ENCODE measurements at places on chromosomes 2 and 18.

GRCh38 chr2:55518841-55519165, 715 bp upstream of the CFAP36 start:
- peak; percentile 21 for DNase-seq

DNA sequence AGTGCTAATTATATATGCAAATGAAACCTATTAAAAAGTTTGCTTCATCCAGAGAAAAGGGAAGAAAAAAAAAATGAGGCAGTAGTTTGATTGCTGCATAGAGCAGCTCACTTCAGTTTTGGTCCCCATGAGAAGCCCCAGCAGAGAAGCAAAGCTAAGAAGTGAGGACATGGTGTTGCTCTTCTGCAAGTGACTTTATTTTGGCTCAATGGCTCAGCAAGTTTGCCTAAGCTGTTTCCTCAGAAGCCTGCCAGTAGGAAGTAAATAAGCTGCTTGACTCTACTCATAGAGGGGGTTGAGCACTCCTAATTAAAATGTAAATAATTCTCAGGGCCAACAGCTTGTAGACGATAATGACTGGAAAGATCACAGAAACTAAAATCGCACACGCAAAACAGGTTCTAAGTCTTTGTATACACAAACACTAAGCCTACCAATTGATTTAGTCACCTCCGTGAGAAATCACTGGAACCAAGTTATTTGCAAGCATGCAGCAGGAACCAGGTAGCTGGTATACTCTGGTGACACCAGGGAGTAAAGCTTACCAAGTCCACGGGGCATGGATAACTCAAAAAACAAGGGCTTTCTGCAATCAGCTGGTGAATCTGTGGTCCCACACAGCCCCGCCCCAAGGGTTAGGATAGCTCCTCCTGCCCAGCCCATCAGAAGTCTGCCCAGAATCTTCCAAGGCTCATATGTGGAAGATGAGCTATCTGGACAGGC, 39.7 kb upstream of the NABP1 start:
- DNase-seq, result peak; percentile 52

- DNase-seq, result no peak
These were observed 90.6 kb upstream of the ZCCHC2 start for GRCh38 chr18:62432176-62432575.

DNA sequence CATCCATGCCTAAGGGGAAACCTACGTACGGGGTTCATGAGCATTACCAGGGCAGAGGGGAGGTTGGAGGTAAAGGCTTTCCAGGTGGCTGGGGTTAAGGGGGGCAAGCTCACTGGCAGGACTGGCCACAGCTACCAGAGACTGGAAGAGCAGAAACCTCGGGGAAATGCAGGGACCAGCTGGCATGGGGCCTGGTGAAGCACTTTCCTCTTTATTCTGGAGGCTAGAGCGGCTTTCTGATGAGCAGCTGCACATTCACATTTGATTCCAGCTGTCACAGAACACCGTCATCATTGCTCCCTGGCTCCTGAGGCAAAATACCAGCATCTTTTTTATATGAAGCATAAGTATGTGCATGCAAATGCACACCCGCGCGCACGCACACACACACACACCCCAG, 28.7 kb upstream of the LRRC30 start:
- no peak for DNase-seq

- no peak for DNase-seq
These were observed 78.7 kb downstream of the GRB14 start for GRCh38 chr2:164542581-164543021.

GRCh38 chr2:187354661-187355060, 93.4 kb downstream of the CALCRL start:
- no peak for DNase-seq

DNA sequence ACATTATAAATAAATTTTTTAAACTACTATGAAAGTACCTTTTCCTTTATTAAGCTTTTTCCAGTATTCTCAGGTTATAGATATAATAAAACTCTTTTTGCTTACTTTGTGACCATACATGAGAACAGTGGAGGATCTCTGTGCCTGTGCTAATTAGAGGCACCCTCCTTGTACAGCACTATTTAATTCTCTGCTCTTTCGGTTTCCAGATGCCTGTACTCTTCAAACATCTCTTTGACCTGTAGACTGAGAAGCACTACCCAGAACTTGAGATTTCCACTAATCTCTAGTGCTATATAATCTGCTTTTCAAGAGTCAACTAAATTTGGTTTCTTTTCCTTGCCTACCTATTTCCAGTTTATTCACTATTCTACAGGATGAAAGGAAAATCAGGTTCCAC, 131.1 kb downstream of the GULP1 start:
- no peak for DNase-seq

- no peak for DNase-seq
These were observed 1.9 kb upstream of the SYT4 start for GRCh38 chr18:43279015-43279744.

DNA sequence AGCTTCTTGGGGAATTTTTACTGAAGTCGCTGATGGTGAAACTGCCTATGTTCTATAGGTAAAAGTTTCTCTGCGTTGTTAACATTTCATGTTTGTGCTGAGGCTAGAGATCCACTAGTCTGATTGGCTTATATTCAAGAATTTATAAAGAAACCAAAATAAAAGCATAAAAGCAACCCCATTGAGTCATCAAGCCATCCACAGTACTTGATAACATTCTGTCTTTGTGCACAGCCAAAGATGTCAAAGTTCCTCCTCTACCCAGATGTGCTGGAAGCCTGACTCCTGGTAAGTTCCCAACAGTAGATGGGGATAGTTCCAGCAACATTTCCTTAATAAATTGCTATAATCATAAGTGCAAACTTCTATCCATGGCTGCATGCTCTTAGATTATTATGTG, 107.8 kb downstream of the TANC1 start:
- peak; percentile 52 for DNase-seq

- no peak for DNase-seq
These were observed 85.4 kb downstream of the MEP1B start for GRCh38 chr18:32275221-32275620.

DNA sequence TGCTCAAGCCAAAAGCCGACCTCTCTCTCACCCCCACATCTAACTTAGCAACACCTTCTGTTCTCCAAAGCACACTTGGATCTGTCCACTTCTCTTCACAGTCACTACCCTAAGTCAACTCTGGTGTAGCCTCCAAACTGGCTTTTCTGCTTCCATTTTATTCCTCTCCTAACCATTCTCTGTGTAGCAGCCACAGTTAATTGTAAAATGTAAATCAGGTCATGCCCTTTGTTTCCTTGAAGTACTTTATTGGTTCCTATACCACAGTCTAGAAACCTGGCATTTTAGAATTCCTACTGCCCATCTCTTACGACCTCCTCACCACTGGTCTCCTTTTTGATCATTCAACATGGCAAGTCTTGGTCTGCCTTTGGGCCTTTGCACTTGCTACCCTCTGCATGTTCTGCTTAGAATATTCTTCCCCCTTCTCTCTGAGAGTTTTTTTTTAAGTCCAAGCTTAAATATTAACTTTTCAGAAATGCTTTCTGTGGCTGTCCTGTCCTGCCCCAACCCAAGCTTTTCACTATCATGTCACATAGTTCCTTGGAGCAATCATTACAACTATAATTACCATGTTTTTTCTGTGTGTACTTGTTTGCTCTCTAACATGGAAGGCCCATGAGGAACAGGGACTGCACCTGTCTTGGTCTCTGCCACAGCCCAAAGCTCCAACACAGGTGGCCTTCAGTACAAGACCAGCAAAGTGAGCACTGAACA, 42.9 kb downstream of the PLA2R1 start:
- DNase-seq, result no peak

Measured in GM03348 (cell line).